ENCODE measurements at places on chromosomes 3 and 15. TPM values are rescaled to one million over a fixed set of nuclear protein-coding genes. Genes with fewer than 3 reads are reported as not detected.
A peak's percentile ranks its signal among the peaks of the same experiment; 100 is the strongest.

DNA sequence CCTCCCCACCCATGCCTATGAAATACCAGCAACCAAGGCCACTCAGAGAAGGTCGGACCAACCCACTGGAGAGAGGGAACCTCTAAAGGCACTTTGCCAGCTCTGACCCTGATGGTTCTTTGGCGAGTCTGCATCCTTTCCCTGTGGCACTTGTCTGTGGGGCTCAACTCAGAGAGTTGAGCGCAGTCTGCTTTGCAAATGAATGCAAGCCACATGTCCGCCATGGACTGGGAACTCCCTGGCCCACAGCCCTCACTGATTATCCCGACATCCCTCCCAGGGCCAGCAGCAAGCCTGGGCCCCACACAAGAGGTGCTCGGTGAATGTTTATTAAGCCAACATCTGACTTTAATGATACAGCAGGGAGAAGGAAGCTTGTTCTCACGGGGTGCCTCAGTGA lies 55.5 kb upstream of the HES1 start:
- no peak for DNase-seq

DNA sequence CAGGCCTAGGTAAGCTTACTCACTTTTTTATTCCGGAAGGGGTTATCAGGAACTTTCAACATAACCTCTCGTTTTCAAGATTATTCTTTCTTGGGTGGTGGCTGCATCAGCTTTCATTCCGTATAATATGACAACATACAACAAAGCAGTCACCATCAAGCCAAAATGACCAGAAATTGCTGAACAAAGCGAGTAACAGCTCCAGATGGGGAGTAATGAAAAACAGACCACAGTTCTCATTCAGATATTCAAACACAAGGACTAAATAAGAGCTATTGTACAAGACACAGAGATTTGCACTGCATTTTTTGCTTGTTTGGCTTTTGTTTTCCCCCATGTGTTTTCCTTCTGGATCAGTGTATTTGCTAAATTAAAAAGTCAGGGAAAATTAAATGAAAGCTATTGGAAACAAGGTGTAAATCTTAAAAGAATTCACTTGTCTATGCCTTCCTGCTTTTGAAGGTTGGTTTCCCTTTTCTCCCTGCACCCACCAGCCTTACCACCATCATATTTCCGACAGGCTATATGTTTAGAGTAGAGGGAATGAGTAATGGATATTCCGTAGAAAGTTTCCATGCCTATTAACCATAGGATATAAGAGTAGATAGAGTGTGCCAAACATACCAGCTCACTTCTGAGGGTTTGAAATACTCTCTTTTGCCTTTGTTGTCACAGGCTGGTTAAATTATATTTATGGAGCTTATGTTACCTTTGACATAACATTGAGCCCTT lies 213.6 kb downstream of the RBMS3 start:
- DNase-seq, result peak; percentile 21

- DNase-seq, result no peak
These were observed 1.8 kb downstream of the APBA2 start for GRCh38 chr15:28887339-28888174.

- peak; percentile 38 for DNase-seq
These were observed 21.9 kb downstream of the PLCL2 start for GRCh38 chr3:16906682-16907081.

DNA sequence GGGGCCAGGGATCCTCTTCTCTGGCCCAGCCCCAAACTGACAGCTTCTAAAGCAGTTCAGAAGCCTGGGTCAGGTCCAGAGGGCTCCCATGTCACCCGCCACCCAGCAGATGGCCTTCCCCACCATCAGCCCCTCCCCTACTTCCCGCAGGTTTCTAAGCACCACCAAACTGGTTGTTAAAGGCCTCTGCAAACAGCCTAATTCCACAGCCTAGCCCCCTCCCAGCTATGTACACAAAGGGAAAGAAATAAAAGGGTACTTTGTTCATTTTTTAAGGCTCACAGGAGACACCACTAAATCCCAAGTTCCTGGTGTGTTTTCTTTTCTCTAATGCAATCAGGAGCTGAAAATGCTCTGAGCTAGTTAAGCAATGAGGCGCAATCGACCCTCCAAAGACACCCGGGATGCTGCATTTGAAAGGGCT lies 30.6 kb downstream of the PLCH1 start:
- no peak for DNase-seq

KNG1 gene
- total RNA-seq, result not detected

LEKR1 gene
- total RNA-seq, result 0.16 TPM
